ENCODE measurements at places on chromosomes 4 and X.

DNA sequence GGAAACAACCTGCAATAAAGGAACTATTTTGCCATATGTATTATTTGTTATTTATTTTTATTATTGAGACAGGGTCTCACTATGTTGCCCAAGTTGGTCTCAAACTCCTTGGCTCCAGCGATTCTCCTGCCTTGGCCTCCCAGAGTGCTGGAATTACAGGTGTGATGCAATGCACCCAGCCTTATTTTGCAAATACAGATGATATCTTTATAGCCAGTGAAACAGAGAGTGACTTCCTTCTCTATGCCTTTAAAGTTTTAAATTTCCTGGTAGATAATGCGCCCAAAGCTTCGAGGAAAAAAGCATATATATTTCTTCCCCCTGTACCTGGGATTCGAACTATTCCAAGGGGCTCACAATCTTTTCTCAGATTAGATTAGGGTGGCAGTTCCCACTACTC is 601.1 kb upstream of the HTR2C start:
- DNase-seq, result no peak

DNA sequence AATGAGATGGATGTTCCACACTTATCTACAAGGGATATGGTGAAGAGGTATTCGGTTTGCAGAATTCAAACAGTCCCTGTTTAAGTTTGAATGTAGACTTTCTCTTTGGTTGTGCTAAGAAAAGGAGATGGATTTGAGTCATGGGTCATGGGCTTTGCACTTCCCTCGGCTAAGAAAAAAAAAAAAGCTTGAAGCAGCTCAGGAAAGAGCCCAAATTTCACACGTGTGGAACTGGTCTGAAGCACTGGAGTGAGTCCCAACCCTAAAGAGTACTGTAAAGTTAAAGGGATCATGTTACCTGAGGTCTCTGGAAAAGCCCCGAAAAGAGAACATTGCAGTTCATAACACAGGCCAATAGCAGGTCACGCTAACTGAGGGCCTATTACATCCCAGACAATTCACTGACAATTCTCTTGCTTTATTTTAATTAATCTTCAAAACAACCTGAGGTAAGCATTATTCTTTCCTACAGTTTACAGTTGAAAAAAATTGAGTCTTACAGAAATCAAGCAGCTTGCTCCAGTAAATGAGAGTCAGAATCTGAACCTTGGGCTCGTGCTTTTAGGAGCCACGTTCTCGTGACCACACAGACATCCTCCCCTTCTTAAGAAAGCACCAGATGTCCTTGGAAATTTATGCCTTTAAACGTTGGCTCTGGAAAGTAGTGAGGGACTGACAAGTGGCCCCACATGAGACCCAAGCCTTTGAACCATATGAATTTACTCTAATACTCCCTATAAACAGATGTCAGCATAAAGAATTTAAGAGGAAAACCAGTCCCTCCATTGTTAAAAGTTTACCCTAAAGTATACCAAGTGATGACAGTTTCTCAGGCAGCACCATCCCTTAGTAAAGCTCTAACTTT is 89.3 kb downstream of the MAD2L1 start:
- DNase-seq, result no peak

DNA sequence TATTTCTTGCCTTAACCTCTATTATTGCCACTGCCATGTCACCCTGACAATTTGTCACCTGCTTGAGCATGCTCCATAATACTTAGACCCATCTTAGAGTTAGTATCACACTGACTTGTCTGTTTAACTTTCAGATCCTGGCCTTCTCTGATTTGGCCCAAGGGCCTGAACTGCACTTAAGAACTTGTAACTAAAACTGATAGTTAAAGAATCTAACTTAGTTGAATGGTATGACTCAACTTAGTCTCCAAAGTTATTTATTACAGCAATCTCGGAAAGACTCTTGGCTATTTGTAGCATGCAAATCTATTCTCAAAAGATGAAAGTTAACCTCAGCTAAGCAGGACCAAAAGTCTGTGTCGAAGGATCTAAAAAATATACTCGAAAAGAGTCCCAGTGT is 72.3 kb downstream of the IGSF1 start:
- no peak for DNase-seq

DNA sequence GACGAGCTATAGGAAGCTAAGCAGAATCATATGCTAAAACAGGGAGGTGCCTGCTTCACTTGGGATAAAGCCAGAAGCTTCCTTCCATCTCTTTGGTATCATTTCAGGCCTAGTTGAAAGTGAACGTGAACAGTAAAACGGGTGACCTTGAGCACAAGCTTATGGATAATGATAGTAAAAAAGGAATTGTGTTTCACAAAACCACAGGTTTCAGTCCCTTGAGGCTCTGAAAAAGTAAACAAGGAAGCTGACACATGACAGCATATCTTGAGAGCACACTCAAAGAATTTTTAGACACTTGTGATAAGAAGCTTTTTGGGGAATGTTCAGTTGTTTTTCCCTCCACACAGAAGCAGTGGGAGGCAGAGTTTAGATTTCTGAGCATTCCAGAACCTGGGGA is 286.1 kb downstream of the DCHS2 start:
- no peak for DNase-seq

- DNase-seq, result no peak
Observed at GRCh38 chr4:141155586-141155985, 22.3 kb upstream of the RNF150 start.

- no peak for DNase-seq
Observed at GRCh38 chrX:53421772-53422085, 725 bp downstream of the SMC1A start.

GRCh38 chr4:30354605-30355004 is 365.6 kb upstream of the PCDH7 start:
- no peak for DNase-seq

GRCh38 chr4:17773135-17773698 is 8.2 kb downstream of the FAM184B start:
- DNase-seq, result no peak

- DNase-seq, result no peak
Observed at GRCh38 chrX:130746709-130747342, 156.2 kb downstream of the ENOX2 start.

GRCh38 chr4:56575820-56576429 is 70.3 kb downstream of the ARL9 start:
- no peak for DNase-seq

GRCh38 chr4:32172761-32173160 is 1452.6 kb downstream of the PCDH7 start:
- DNase-seq, result no peak

DNA sequence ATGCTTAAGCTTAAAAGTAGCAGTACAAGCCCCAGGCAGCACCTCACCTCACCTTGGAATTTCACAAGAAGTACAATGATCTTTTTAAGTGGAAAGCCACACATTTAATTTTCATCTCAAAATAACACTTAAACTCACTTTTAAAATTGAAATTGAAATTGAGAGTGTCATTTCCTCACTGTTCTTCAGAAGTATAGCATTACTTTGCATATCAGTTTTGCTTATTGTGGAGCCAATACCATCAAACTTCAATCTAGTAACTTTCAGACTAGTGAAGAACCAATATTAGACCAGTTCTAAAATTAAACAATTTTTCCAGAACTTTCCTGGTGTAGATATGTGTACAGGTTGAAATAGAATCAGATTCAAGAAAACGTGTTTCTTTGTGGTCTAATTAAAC is 242.4 kb downstream of the NDST4 start:
- no peak for DNase-seq

GRCh38 chrX:72026341-72027023 is 105.2 kb downstream of the RTL5 start:
- no peak for DNase-seq

DNA sequence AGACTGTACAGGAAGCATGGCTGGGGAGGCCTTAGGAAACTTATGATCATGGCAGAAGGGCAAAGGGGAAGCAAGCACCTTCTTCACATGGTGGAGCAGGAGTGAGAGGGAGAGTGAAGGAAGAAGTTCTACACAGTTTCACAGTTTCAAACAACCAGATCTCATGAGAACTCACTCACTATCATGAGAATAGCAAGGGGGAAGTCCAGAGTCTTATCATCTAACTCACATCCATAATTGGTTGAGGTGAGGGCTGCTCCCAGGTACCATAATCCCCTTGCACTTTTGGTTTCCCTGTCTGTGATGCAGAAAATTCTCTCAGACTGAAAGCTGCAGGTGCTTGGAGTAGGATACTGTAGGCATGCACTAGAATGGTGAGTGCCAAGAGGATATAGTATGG is 233.8 kb upstream of the CPEB2 start:
- DNase-seq, result no peak

DNA sequence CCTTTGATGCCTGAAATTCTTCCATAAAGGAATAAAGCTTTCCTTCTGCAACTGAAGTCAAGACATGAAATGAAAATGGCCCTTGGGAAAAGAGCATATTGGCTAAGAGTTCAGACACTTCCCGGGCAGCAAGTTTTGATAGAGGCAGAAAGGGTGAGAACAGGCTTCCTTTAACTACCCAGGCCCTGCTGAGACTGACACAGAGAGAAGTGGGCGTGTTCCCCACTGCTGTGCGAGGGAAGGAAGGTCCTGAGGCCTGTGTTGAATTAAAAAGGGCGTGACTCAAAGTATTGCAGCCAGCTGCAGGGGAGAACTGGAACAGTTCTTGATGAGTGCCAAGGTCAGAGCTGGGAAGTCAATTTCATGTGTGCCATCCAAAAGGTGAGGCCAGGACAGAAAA is 33.9 kb upstream of the ADGRG2 start:
- DNase-seq, result no peak

- DNase-seq, result no peak
Observed at GRCh38 chrX:118049713-118050112, 66.9 kb downstream of the KLHL13 start.

- no peak for DNase-seq
Observed at GRCh38 chrX:13094374-13094773, 50.0 kb upstream of the FAM9C start.

DNA sequence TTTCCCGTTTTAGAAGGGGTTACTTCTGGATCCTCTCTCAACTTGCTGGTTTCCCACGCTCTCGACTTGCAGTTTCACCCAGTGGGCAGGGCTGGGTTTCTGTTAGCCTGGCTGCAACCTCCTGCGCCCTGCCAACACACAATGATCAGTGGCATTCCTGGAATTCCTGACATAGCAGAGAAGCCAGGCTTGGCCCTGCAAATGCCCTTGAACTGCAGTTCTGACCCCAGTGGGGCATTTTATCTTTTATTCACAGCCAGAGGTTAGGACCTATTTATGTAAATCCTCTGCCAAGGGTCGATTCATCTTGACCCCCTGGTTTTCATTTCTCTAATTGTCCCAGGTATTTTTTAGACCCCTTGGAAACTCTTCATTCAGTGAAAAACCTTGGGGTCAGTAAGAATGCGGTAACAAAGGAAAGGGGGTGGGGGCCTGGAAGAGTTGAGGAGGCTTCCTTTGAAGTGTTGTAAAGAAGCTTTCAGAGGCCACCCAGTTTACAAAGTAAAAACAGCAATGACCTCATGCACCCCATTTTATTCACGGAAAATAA is 217.6 kb downstream of the ZNF674 start:
- DNase-seq, result no peak

DNA sequence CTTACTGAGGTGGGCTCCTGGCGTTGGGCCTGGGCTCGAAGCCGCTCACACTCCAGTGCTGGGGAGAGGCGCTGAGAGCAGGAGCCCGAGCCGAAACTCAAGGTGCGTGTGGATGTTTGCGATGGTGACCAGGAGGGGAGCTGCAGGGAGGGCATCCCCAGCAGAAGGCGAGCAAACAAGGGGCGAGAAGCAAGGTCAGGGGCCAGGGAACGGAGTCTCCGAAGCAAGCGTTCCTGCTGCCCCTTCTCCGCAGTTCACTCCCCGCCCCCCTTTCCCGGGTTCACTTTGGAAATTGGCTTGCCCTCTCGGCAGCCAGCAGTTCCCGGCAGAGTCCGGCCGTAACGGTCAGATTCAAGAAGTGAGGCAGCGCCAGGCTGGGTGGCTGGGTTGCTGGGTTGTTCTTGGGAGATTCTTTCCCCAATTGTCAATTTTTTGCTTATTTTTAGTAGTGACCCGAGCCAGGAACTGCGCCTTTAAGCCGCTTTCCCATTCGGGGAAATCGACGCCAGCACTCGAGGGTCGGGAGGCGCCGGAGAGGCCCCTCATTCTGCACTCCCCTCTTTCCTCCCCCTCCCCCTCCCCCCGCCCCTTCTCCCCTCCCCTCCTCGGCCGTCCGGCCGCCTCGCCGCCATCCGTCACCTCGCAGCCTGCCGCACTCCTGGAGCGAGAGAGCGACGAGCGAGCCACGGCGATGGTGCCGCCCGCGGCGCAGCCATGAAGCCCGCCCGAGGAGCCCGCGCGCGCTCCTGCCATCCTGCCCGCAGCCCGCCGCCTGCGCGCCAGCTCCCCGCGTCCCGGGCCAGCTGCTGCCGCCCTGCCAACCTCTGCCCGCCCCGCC is at the start of gene FRMPD3:
Gene FRMPD3, plus strand, starts transcription at position 655 of the 838 bp plus-strand sequence. CDS start 76,937 bp downstream, outside the sequence.
- DNase-seq, result no peak

DNA sequence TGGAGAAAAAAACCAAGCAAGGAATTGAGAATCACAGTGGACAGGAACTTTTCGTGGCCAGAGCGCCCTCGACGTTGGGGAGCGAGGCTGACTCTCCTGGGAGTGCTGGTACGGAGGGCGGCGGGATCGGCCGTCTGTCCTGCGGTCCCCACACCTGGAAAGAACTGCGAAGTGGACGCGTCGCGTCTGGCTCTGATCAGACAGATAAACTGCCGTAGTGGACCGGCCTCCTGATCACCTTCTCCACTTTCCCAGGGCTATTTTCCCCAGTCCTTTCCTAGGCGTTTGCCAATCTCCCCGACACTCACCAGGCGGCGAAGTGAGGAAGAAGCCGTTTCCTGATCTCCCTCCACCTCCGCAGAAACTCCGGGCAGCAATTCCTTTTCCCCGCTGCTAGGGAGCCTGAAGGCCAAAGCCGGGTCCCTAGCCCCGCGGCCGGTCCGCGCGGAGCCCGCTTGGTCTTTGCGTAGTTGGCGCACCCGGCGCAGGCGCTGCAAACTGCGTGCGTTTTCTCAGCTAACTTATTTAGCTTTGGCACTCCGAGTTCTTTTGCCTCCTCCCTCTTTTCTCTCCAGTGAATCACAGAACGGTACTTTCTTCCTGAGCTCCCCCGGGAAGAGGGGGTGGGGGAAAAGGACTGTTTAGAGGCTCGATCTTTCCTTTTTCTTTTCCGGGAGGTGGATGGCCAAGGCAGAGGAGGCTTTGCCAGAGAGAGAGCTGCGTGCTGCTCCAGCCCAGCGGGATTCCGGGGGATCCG is at the start of gene ARSJ:
Gene ARSJ, minus strand, starts transcription at position 500 of the 757 bp plus-strand sequence. CDS start 813 bp downstream, outside the sequence.
- DNase-seq, result no peak

Data from D721Med (cell line).